IPS DF 19.7 (cell line): ENCODE measurements at places on chromosomes 4 and X.
A peak's percentile ranks its signal among the peaks of the same experiment; 100 is the strongest.

DNA sequence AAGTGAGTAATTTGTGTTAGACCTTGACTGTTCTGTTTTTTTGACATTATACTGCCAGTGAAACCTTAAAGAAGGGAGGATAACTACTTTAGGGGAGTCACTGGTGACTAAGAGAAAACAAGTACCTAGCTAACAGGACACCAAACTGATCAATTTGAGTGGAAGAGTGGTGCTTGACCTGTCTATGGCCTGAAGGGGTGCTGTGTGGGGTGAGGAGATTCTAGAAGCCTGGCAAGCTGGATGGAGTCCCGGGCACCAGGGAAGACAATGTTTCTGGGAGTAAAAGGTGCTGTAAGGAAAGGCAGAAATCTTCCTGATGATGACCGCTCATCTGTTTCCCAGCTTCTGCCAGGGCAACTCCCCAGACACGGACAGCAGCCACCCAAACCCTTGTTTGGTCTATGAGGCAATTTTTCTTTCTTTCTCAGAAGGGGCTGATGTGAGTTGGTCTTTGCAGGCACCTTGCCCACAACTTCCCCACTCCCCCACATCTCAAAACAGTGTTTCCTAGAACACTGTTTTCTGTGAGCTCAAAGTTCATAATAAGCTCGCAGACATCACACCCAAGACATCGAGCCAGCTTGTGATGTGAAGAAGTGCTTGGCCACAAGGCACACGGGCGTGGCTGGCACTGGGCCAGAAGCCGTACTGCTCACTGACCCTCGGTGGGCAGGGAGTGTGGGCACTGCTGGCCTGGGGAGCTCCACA lies 4.6 kb downstream of the TXK start:
- no peak for DNase-seq

DNA sequence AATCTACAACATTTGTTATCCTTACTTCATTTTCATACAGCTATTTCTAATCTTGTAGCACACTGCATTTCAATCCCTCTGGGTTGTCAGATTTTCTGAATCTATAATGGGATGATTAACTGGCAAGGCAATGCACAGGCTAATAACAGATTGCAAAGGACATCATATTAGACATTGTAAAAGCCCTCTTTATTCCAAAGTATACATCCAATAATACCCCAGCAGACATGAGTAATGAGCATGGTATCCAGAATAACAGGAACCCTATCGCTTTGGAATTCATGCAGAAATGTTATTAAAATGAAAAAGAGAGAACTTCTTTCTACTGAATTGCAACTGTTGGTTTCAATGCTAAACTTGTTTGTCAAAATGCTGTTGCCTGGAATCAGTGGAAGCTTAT lies 122.9 kb downstream of the C4orf33 start:
- no peak for DNase-seq

- DNase-seq = no peak
These were observed 466.6 kb downstream of the INPP4B start for GRCh38 chr4:142379277-142380051.

GRCh38 chr4:11299836-11300235 lies 128.9 kb downstream of the HS3ST1 start:
- DNase-seq = no peak

DNA sequence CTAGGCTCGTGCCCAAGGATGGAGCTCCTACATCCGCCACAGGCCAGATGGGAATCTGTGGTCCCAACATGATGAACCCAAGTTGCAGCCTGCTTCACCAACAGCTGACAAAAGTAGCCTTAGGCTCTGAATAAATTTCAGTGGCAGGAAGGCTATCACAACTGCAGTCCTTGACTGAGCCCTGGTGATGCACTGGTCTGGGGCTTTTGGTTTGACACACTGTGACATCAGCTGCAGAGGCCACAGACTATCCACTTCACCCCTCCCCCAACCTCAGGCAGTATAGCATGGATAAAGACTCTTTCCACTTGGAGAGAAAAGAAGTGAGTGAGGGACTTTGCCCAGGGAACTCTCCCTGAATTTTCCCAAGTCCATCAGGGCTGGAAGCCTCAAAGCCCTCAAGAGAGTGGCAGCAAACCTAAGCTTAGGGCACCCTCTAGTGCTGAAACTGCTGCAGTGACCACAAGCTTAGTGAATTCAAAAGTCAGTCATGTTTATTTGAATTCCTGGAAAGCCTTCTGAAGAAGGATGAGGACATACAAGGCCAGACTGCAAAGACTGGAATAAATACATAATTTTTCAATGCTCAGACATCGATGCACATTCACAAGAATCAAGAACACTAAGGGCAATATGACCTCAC lies 135.0 kb upstream of the TENT5D start:
- DNase-seq = no peak

DNA sequence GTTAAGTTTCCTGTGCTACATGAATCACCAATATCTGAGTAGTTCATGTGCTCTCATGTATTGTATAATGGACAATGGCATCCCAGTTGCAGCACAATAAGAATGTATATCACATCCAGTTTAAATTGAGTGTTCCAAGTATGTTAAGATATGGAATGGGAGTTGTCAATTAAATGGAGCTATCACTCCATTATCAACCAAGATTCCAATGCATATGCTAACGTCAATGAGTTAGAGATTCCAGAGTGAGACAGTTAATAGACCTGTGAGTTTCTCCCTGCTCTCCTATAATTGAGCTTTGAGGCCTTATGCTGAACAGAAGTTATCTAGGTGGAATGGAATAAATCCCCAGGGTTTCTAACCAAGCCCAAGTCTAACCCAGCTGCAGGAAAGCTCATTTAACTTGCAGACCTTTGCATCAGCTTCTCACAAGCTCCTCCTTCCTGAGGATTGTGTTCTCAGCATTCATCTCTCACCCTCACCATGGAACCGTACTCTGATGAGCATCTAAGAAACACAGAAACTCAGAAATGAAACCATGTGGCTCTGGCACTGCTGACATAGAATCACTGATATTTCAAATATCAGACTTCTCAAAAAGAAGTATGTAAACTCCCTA lies 84.8 kb downstream of the TIGD2 start:
- no peak for DNase-seq

- DNase-seq = no peak
These were observed 1279.7 kb downstream of the ARAP2 start for GRCh38 chr4:34964613-34965012.

DNA sequence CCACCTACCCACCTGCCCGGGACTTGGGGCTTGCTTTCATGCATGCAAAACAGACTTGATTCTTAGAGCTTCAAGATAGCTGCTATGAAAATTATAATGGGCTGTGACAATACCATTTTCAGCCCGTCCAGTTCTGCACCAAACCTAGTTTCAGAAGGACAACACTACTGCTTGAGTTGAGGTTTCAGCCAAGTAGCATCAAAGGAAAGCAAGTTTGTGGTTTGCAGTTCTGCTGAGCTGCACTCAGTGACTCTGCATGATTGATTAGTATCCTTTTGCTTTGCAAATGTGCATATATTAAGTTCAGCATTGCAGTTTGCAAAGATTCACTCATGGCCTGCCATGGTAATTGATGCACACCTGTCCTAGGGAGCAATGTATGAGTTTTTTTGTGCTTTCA lies 442.7 kb downstream of the RPA4 start:
- no peak for DNase-seq

GRCh38 chrX:135707880-135708279 lies 5.6 kb upstream of the CT45A1 start:
- peak; percentile 15 for DNase-seq

DNA sequence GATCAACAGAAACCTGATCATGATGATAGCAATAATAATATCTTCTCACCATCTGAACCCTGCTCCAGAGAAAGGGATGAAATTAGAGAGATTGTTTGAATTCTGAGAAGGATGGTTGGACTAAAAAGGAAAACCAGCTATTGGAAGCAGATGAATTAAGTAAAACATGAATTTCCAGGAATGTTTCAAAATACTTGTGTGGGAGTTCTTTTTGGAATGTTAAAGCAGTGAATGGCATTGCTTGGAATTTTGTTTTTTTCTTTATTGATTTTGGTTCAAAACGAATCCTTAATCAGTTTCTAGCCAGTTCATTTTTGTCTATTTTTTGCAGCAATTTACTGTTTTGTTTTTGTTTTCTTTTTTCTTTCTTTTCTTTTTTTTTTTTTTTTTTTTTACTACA lies 150.3 kb downstream of the NHS start:
- DNase-seq = no peak
